ENCODE measurements at places on chromosomes 3 and 15. TPM values are rescaled to one million over a fixed set of nuclear protein-coding genes. Genes with fewer than 3 reads are reported as not detected.

STAB1 gene
- total RNA-seq = 0.07 TPM

LARP6 gene
- total RNA-seq = not detected

CACNA2D2 gene
- 0.23 TPM for total RNA-seq

C15orf39 gene
- 43.9 TPM for total RNA-seq

SIAH2 gene
- total RNA-seq = 133 TPM
